Activated T-cell treated with anti-CD3 and anti-CD28 coated beads, Interleukin-2, amount 50 U/mL, for 72 hours (primary cell): ENCODE measurements at places on chromosomes 7 and 10. TPM values are rescaled to one million over a fixed set of nuclear protein-coding genes. Genes with fewer than 3 reads are reported as not detected.

The PNLIPRP3 gene
- not detected for total RNA-seq

The SLC26A5 gene
- not detected for total RNA-seq

The AVL9 gene
- 54.9 TPM for total RNA-seq

The SPDYE1 gene
- total RNA-seq: not detected

The TMEM270 gene
- total RNA-seq: not detected

DNA sequence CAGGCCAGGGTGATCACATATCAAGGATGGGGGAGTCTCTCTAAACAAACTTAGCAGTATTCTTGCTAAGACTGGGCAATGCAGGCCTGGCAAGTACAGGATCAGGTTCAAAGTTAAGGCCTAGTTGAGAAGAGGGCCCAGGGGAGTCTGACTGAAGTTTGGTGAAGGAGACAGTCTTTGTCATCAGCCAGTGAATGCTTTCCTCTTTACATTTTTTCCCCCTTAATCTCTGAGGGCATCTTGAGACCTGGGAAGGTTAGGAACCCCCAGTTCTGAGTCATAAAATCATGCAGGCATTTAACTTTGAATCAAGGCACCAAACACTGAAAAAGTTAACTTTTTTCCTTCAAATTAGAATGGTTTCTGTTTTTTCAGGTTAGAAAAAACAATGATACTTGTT, 311.5 kb downstream of the REEP3 start:
- H3K36me3 ChIP-seq: no peaks in the 10 kb centered on the region
- H3K4me3 ChIP-seq: no peak overlapping the region
- DNase-seq: no peak
- H3K4me1 ChIP-seq: no peaks in the 10 kb centered on the region

DNA sequence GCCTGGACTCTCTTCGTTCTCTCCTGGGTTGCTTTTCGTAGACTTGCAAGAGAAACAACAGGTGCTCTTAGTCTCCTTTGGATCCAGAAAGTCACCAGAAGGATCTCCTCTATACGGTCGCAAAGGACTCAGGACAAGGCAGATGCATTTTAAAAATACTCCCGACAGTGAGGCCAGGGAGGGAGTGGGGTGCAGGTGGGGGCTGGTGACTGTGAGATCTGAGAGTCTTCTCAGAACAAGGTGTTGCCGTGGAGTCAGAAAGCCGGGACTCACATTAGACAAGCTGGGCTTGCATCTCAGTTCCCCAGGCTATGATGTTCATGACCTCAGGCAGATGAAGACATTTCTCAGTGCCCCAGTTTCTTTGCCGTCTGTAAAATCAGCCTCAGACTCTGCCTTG, 507.2 kb downstream of the TCERG1L start:
- no peaks in the 10 kb centered on the region for H3K4me1 ChIP-seq
- no peaks in the 10 kb centered on the region for H3K27me3 ChIP-seq
- no peak overlapping the region for H3K27ac ChIP-seq
- H3K4me3 ChIP-seq: no peak overlapping the region
- no peak for DNase-seq

DNA sequence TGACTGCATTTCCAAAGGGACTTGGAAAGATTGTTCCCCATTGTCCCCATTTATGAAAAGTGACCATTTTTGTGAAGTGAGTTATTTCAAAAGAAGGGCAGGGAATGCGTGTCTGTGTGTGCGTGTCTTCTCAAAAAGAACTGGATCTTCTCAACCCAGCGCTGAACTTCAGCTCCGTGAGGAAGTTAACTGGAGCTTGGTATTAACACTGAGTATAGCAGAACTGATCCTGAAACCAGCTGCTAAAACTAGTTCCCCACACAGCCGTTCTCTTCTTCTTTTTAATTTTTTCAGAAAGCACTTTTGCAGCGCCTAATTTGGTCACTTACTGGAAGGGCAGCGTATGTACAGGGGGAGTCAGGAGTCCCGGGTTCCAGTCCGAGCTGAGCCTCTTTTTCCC, 45.8 kb upstream of the PLEKHA1 start:
- no peak for DNase-seq
- peaks cover 19% of the 10 kb centered on the region for H3K4me1 ChIP-seq
- H3K27me3 ChIP-seq: peaks cover 43% of the 10 kb centered on the region
- H3K4me3 ChIP-seq: no peak overlapping the region
- H3K27ac ChIP-seq: no peak overlapping the region
- H3K36me3 ChIP-seq: no peaks in the 10 kb centered on the region

- peaks cover 12% of the 10 kb centered on the region for H3K27me3 ChIP-seq
- no peak overlapping the region for H3K27ac ChIP-seq
- DNase-seq: no peak
- no peaks in the 10 kb centered on the region for H3K36me3 ChIP-seq
- no peak overlapping the region for H3K4me3 ChIP-seq
Observed at GRCh38 chr10:124213899-124214510, 120.6 kb upstream of the CHST15 start.

- no peak overlapping the region for H3K27ac ChIP-seq
- H3K27me3 ChIP-seq: peaks cover 12% of the 10 kb centered on the region
- no peaks in the 10 kb centered on the region for H3K4me1 ChIP-seq
- DNase-seq: no peak
- no peak overlapping the region for H3K4me3 ChIP-seq
- no peaks in the 10 kb centered on the region for H3K36me3 ChIP-seq
Observed at GRCh38 chr10:75466001-75466400, 34.6 kb downstream of the LRMDA start.

- no peaks in the 10 kb centered on the region for H3K36me3 ChIP-seq
- no peaks in the 10 kb centered on the region for H3K27me3 ChIP-seq
- H3K4me1 ChIP-seq: peaks cover 52% of the 10 kb centered on the region
- H3K27ac ChIP-seq: no peak overlapping the region
Observed at GRCh38 chr7:132446666-132447278, 129.5 kb downstream of the PLXNA4 start.

- peaks cover 3% of the 10 kb centered on the region for H3K36me3 ChIP-seq
- H3K4me1 ChIP-seq: peaks cover 4% of the 10 kb centered on the region
- DNase-seq: no peak
Observed at GRCh38 chr10:31272841-31273240, 46.2 kb upstream of the ZEB1 start.

GRCh38 chr7:117929237-117929636, 56.0 kb upstream of the CTTNBP2 start:
- H3K4me1 ChIP-seq: no peaks in the 10 kb centered on the region
- no peak overlapping the region for H3K27ac ChIP-seq
- no peak overlapping the region for H3K4me3 ChIP-seq
- DNase-seq: no peak
- H3K27me3 ChIP-seq: no peaks in the 10 kb centered on the region

- H3K4me1 ChIP-seq: no peaks in the 10 kb centered on the region
- no peaks in the 10 kb centered on the region for H3K27me3 ChIP-seq
- no peak overlapping the region for H3K27ac ChIP-seq
- no peak for DNase-seq
- H3K36me3 ChIP-seq: no peaks in the 10 kb centered on the region
Observed at GRCh38 chr10:60870803-60871202, 73.2 kb downstream of the RHOBTB1 start.

- H3K27me3 ChIP-seq: peaks cover 22% of the 10 kb centered on the region
- H3K27ac ChIP-seq: no peak overlapping the region
- H3K4me3 ChIP-seq: no peak overlapping the region
- no peak for DNase-seq
- peaks cover 13% of the 10 kb centered on the region for H3K36me3 ChIP-seq
Observed at GRCh38 chr10:133481657-133482056, 27.9 kb downstream of the SCART1 start.

GRCh38 chr10:119644205-119644814, 6.9 kb upstream of the BAG3 start:
- no peaks in the 10 kb centered on the region for H3K36me3 ChIP-seq
- H3K4me1 ChIP-seq: peaks cover 26% of the 10 kb centered on the region
- DNase-seq: no peak
- H3K27me3 ChIP-seq: peaks cover 15% of the 10 kb centered on the region
- H3K27ac ChIP-seq: no peak overlapping the region
- no peak overlapping the region for H3K4me3 ChIP-seq
